ENCODE measurements at places on chromosomes 5 and 9.

DNA sequence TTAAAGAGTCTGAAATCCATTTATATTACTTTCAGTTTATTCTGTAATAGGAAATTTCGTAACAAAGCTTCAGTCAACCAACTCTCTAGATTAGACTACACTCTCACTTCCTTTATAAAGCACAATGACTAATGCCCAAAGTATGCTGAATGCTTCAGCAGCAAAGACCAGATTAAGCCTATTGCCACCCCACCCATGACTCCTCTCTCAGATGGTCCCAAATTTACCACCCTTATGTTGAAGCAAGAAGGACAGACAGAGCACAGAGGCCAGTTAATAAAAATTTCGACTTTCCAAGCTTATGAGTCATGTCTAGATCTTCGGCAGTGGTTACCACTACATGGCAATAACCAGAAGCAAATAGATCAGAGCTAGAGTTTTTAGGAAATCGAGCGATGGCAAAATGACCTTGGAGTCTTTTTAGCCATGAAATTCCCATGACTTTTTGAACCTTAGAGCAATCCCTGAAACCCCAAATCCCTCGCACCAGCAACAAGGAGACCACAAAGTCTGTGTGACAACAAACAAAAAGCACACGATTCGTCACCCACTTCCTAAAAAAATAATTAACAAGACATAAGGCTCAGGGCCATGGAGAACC lies 287.8 kb upstream of the RASA1 start:
- peak; percentile 53 for DNase-seq

GRCh38 chr5:39714036-39714698 lies 289.4 kb upstream of the DAB2 start:
- peak; percentile 85 for DNase-seq

- no peak for DNase-seq
Observed at GRCh38 chr9:77598991-77599390, 49.1 kb downstream of the GNA14 start.

GRCh38 chr5:29811914-29812679 lies 1381.4 kb upstream of the CDH6 start:
- no peak for DNase-seq

GRCh38 chr9:128383007-128383753 lies 12.0 kb downstream of the URM1 start:
- no peak for DNase-seq

GRCh38 chr9:14358523-14358922 lies 44.6 kb upstream of the NFIB start:
- no peak for DNase-seq

GRCh38 chr5:82991678-82992323 lies 85.4 kb downstream of the TMEM167A start:
- no peak for DNase-seq

- peak; percentile 94 for DNase-seq
Observed at GRCh38 chr5:142644640-142645361, 41.1 kb downstream of the FGF1 start.

Measured in adipocyte (in vitro differentiated cells).